ENCODE measurements at places on chromosomes 11 and 22.

DNA sequence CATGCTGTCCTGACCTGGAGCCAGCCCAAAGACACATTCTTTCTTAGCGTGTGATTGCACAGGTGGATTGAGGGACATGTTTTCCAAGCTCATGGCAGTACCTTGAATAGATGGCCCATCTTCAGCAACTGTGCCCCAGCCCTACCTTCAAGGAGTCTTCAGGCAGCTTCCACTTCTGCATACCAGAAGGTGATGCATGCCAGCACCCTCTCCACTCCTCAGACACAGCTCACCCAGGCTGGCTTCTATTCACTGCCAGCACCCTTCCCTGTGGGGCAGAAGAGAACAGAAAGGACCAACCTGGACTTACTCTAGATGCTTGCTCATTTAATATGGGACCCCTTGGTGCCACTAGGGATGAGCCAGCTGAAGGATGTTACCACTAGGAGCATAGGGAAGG lies 466.4 kb upstream of the ISX start:
- no peaks in the 10 kb centered on the region for H3K36me3 ChIP-seq
- H3K27ac ChIP-seq: no peak overlapping the region
- H3K4me3 ChIP-seq: no peak overlapping the region
- peaks cover 2% of the 10 kb centered on the region for H3K4me1 ChIP-seq

GRCh38 chr11:17736579-17736893 lies 2.0 kb downstream of the KCNC1 start:
- H3K27ac ChIP-seq: no peak overlapping the region
- H3K4me3 ChIP-seq: no peak overlapping the region
- no peaks in the 10 kb centered on the region for H3K36me3 ChIP-seq
- peaks cover 11% of the 10 kb centered on the region for H3K27me3 ChIP-seq
- peaks cover 38% of the 10 kb centered on the region for H3K4me1 ChIP-seq
- no peak for DNase-seq

DNA sequence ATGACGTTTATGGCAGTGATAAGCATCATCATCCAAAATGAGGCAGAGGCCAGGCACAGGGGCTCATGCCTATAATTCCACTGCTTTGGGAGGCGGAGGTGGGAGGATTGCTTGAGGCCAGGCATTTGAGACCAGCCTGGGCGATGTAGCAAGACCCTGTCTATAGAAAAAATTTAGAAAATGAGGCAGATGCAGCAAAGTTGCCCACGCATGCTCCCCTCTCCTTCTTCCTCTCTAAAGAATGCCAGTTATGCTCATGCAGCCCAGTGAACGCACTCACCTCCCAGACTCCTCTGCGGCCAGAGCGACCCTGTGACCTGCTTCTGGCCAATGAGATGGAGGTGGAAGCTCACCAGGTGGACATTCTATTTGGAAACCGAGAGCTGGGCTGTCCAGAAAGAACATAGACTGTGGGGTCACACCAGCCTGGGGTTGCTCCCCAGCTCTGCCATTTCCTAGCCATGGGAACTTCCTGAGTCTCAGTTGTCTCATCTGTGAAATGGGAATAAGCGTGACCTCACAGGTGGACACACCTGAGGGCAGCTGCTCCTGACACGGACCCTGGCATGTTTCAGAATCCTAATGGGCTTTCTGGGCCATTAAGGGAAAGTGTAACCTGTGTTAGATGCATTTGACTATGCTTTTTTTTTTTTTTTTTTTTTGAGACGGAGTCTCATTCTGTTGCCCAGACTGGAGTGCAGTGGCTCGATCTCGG lies 44.9 kb downstream of the MCM5 start:
- H3K4me1 ChIP-seq: no peaks in the 10 kb centered on the region
- peaks cover 7% of the 10 kb centered on the region for H3K36me3 ChIP-seq
- H3K27me3 ChIP-seq: no peaks in the 10 kb centered on the region
- no peak overlapping the region for H3K4me3 ChIP-seq
- no peak for DNase-seq

DNA sequence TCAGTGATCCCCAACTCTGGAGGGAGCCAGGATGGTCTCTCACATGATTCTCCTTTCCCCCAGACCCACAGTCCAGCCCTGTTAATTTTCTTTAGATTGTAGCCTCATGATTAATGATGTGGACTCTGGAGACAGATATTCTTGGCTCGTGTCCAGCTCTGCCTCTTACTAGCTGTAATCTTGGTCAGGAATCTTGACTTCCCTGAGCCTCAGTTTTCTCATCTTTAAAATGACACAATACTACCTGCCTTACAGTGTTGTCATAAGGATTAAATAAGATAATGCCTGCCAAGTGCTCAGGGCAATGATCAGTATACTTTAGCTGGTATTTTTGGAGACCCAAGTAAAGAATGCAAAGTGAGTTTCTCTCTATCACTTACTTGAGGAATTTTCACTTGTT lies 60.0 kb downstream of the SPECC1L start:
- no peaks in the 10 kb centered on the region for H3K4me1 ChIP-seq
- peaks cover 98% of the 10 kb centered on the region for H3K36me3 ChIP-seq
- DNase-seq: no peak
- H3K4me3 ChIP-seq: no peak overlapping the region
- H3K27me3 ChIP-seq: no peaks in the 10 kb centered on the region

- no peaks in the 10 kb centered on the region for H3K36me3 ChIP-seq
- H3K4me3 ChIP-seq: no peak overlapping the region
- DNase-seq: peak; percentile 43
- peaks cover 13% of the 10 kb centered on the region for H3K4me1 ChIP-seq
- H3K27ac ChIP-seq: peak overlapping the region; percentile 34
Measured at GRCh38 chr11:44556735-44557409, 8.6 kb upstream of the CD82 start.

All from neuronal stem cell (in vitro differentiated cells).